ENCODE measurements at places on chromosomes 7 and 10.

DNA sequence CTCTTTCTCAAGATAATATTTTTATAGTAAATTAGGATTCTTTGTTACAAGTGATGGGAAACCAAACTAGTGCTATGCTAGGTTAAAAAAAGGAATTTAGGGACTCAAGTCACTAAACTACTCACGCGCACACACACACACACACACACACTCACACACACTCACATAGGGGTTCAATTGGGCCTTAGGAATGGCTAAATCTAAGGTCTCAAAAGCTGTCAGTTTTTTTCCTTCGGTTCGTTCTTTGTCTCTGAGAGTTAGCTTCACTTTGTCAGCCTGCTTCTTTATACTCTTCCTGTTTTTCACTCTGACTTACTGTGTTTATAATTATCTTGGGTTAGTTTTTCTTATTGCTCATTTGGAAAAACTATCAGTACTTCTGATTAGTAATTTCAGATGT, 138.9 kb downstream of the ADK start:
- no peak for DNase-seq

DNA sequence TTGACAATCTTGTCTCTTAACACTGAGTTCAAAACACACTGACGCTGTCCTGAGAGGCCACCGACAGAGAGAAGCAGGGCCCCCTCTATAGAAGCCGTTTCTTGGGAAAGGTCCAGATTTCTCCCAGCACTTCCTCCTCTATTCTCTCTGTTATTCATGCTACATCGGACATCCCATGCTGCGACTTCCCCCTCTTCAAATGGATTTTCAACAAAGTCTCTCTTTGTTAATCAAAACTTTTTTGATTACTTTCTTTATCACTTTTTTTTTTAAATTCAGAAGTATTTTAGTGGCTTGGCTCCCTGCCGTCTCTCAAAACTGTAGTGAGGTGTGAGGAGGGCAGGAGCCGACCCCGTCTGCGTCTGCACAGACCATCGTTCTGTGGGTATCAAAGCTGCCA, 298.9 kb upstream of the PITRM1 start:
- no peak for DNase-seq

DNA sequence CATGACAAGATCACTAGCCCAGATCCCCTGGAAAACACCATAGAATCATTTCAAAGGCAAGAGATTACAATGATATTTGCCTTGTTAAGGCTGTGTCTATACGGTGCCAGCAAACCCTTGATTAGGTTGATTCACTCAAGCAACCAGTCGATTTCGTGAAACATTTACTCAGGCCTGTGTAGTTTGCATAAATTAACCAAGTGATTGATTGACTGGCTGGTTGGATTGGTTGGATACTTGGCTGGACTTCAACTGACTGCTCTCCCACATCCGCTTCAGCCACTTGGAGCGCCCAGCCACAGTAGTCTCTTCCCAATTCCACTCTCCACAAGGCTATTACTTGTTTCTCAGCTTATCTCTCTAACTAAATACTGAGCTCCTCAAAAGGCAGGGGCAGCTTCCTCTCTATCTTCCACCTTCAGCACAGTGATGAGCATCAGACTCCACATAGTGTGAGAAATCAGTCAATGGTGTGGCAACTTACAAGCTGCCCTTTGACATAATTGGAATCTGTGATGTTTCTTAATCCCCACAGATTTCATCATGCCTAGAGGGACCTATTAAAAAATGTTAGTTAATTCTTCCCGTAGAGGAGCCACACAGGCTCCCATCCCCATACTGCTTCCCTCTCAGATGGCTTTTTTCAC, 217.4 kb downstream of the GRM8 start:
- DNase-seq, result no peak

GRCh38 chr10:24430591-24430990, 221.7 kb downstream of the KIAA1217 start:
- DNase-seq, result no peak

DNA sequence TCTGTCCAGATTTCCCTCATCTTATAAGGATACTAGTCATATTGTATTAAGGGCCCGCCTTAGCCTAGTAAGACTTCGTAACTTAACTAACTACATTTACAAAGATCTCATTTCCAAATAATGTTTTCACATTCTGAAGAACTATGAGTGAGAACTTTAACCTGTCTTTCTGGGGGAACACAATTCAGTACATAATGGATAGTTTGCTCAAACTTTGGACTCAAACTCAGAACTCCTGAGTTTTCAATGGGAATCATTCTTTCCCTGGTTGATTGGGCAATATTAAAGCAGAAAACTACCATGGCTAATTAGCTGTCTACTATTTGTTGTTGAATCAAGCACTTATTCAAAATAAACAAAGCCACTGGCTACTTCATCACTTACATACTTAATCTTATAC, 522.9 kb downstream of the REEP3 start:
- no peak for DNase-seq

GRCh38 chr10:42875798-42876341, 93.3 kb downstream of the BMS1 start:
- DNase-seq, result no peak

DNA sequence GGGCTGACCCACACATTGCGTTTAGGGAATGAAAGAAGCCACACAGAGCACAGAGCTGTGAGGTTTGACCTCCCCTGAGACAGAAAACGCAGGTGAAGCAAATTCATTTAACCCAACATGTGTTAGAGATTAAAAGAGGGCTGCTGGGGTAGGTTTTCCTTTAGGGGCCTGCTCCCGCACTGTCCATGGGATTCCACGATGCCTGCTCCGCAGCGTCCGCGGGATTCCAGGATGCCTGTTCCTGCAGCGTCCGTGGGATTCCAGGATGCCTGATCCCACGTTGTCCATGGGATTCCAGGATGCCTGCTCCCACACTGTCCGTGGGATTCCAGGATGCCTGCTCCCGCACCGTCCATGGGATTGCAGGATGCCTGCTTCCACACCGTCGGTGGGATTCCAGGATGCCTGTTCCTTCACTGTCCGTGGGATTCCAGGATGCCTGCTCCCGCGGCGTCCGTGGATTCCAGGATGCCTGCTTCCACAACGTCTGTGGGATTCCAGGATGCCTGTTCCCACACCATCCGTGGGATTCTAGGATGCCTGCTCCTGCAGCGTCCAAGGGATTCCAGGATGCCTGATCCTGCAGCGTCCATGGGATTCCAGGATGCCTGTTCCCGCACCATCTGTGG, 78.7 kb downstream of the VIPR2 start:
- DNase-seq, result no peak

DNA sequence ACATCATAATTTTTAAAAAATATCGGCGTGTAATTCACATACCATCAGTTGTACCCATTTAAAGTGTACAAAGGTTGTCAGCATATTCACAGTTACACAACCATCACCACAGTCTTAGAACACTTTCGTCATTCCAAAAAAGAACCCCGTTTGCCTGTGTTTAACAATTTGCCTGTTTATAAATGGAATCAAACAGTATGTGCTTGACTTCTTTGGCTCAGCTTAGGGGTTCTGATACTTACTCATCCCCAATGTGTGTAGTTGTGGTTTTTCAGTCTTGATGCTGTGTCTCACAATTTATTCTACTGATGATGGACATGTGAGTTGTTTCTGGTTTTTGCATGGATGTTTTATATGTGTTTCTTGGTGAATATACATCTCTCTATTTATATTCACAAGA, 50.0 kb downstream of the PRPF18 start:
- no peak for DNase-seq

GRCh38 chr10:18699849-18700840, 40.9 kb downstream of the ARL5B start:
- DNase-seq, result peak; percentile 33

DNA sequence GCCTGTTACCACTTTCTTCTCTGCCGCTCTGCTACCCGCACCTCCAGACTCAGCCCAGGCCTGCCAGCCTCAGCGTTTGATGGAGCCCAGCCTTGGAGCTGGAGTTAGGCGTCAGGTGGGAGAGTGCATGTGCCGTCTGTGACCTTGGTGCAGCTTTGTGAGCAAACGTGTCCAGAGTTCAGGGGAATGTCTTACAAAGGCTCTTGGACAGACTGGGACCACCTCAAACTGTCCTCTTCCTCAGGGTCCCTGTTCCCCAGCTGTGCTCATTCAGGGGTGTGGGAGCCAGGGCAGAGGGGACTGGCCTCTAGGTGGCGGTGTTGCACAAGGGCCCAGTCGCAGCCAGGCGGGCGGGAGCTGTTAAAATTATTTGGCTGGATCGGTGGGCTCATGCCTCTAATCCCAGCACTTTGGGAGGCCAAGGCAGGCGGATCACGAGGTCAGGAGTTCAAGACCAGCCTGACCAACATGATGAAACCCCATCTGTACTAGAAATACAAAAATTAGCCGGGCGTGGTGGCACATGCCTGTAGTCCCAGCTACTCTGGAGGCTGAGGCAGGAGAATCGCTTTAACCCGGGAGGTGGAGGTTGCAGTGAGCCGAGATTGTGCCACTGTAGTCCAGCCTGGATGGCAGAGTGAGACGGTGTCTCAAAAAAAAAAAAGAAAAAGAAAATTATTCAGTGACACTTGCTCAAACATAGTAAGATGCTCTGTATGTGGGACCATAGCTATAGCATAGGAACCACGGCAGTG, 89.2 kb downstream of the ADCY1 start:
- DNase-seq, result no peak

DNA sequence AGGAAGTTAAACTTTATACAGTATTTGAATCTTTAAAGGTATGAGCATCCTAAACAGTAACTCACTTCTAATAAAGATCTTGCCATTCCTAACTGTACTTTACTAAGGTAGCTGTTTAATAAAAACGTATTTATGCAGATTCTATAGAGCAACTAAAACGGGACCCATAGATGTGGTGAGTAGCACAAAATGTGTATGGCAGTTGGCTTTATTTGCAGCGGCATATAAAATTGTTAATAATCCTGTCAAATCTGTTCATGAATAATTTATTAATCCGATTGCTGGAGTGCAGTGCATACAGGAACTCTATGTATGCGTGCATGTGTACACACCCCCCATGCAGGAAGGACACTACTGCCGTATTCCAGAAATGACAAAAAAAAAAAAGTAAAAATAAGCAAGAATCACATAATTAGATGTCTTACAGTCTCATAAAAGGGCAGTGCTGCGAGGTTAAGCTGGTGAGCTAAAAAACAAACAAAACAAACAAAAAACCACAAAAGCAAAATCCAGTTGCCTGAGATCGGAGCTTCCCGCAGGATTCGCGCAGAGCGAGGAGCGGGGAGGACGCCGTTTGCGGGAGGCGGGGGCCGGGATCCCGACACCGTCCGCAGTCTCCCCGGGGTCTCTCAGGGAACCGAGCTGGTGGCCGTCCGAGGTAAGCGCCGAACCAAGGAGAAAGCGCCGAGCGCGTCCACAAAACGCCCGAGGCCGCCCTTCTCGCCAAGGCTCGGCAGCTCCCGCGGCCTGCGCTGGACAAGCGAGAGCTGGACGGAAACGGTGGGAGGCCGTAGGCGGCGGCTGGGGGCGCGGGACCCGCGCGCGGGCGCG, 518 bp upstream of the COMMD3 start:
- no peak for DNase-seq

GRCh38 chr7:66697449-66698438, 42.8 kb upstream of the RABGEF1 start:
- DNase-seq, result peak; percentile 65

GRCh38 chr7:116120839-116121238, 89.5 kb upstream of the TES start:
- DNase-seq, result no peak

GRCh38 chr7:35681231-35682029, 13.5 kb downstream of the HERPUD2 start:
- no peak for DNase-seq

DNA sequence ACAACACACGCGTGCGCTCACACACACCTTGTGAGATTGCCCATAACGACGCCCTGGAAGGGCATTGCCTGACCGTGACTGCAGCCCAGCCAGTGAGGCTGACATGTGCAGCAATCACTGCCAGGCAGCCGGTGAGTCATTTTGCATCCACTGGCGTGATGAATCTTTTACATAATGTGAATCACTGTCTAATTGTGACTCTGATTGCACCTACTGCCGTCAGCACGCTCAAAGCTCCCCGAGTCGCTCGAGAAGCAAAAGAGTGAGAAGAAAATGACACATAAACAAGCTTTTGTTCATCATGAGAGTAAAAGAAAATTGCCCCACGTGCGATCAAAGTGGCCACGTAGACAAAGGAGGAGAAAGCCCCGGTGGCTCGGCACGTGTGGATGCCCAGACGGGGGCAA, 117.4 kb upstream of the PFKP start:
- peak; percentile 55 for DNase-seq

- peak; percentile 82 for DNase-seq
These were observed 288.9 kb downstream of the BBS9 start for GRCh38 chr7:33418251-33418701.

DNA sequence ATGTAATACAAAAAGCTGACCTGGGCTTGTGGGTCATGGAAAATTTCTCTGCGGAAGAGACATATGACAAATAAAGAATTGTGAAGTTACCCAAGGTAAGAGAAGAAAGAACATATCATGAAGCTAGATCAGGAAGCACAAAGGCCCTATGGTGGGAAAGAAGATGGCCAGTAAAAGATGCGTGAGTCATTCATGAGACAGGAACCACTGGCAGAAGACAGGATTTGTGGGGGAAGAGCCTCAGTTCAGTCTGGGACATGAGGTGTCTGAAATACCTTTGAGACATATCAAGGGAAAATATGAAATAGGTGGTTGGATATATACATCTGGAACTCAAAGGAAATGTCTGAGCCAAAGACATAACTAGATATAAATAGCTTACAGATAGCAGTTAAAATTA, 27.7 kb upstream of the AMPH start:
- no peak for DNase-seq

DNA sequence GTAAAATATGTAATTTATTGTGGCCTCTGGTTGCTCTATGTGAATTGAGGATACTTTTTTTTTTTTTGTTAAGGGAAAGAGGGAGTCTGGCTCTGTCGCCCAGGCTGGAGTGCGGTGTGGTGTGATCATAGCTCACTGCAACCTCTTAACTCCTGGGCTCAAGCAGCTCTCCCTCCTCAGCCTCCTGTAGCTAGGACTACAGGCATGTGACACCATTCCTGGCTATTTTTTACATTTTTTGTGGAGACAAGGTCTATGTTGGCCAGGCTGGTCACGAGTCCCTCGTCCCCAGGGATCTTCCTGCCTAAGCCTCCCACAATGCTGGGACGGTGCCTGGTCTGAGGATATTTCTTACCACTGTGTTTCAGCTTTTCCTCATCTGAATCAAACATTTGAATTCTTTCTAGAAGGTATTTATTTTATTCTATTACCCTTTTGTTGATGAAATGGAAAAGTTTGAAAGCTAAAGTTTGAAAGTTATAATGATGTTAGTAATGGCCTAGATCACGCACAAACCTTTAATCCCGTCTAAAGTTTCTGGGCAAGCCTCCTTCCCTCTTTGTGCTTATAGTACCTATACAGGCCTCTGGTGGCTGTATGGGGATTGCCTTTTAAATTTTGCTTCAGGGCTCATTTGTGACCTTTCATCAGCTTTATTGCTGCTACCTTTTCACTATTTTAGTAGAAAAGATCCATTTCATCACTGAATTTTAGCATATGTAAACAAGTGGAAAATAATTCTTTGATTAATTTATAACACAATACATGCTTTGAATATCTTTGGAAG, 2.0 kb downstream of the IFRD1 start:
- peak; percentile 41 for DNase-seq

Measured in amniotic epithelial cell (primary cell).